ENCODE measurements at places on chromosomes 3 and 15.

- DNase-seq: no peak
Measured at GRCh38 chr3:933326-933725, 159.5 kb upstream of the CNTN6 start.

- no peak for DNase-seq
Measured at GRCh38 chr3:99319961-99320360, 318.4 kb upstream of the COL8A1 start.

GRCh38 chr15:65942436-65942835, 73.1 kb downstream of the RAB11A start:
- no peak for DNase-seq

DNA sequence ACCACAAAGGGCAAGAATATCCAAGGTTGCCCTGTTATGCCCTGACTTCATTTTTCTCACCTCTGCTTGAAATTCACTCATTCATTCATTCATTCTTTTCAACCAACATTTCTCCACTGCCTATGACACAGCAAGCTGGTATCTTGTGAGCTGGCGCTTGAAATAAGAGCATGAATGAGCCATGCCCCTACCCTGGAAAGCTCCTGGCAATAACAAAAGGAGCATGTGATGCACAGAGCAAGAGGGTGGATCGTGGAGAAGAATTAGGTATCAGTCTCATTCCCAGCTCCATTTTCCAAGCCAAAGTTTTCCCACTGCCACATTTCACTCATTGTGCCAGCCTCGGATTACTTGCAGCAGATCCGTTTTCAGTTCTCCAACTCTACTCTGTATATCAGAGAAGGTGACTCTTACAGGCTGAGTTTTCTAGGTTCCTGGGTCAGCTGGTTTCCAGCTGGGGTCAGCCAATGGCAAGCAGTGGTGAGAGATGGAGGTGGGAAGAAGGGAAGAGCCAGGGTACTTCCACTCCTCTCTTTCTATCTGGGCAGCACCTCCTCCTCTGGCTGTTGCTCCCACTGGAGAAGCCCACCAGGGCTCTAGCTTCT, 144.8 kb downstream of the SUCLG2 start:
- DNase-seq: no peak

DNA sequence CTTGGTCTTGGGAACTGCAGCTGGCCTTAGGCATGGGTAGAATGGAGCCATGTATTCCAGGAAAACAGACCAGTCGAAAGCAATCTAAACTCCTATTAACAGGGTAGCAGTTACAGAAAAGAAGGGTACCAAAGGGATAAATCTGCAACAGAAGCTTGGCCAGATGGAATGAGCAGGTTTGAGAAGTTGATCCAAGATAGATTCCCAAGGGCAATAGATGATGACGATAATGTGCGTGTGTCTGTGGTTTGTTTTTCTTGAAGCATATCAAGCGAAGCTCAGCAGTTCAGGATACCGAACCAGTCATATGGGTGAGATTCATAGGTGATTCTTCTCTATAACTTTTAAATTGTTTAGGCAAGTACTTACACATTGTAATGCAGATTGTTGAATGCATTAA, 203.8 kb upstream of the SEMA6D start:
- DNase-seq: no peak

DNA sequence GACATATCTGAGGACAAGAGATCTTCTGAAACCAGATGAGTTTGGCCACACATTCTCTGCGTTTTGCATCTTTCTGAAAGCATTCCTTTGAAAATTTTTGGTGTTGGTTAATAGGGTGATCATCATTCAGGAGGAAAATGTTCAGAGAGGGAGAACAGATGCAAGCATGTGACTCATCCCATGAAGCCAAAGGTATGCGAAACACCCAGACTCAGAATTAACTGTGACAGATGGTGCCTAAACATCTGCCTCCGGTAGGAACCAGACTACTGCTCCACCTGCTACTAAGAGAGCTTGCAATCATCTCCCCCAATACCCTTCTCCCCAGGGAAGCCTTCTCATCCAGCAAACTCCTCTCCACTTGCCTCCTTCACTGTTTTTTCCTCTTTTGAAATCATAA, 46.2 kb downstream of the TRIM69 start:
- DNase-seq: no peak

GRCh38 chr15:48888836-48889235, 10.9 kb downstream of the EID1 start:
- no peak for DNase-seq

GRCh38 chr3:53109190-53109589, 21.0 kb downstream of the RFT1 start:
- DNase-seq: peak; percentile 31

DNA sequence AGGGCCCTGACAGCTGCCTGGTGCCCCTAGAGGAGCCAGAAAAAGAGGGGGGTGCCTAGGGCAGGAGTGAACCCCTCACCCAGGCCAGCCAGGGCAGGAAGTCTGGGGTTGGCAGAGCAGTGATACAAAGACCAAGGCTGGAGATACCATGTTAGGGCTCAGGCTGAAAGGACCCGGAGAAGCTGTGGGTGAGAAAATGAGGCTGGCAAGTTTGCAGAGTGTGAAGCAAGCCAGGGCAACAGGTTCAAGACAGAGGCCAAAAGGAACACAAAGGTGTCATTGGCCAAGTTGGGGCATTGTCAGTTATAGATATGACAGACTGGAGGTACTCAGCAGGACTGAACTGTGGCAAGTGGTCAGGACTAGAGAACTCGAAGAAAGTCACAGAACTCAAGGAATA, 40.6 kb upstream of the IREB2 start:
- no peak for DNase-seq

GRCh38 chr15:57298204-57298603, 78.1 kb upstream of the CGNL1 start:
- no peak for DNase-seq

DNA sequence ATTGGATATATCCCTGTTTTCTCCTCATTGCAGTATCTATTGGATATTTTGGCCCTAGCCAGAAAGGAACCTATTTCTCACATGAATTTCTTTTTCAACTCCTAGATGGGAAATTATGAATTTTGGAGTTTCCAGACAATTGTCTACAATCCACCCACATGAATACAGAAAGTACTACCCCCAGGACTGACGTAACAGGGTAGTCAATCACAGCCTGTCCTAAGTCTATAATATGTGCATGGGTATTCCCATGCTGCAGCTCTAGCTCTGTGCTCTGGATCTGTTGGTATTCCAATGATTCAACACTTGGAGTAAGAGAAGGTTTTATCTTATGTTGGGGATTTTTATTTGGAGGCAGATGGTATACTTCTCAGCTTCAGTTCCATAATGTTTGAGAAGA, 393.1 kb upstream of the ARRDC4 start:
- DNase-seq: no peak

GRCh38 chr15:52518487-52519371, 10.0 kb downstream of the MYO5A start:
- DNase-seq: no peak

DNA sequence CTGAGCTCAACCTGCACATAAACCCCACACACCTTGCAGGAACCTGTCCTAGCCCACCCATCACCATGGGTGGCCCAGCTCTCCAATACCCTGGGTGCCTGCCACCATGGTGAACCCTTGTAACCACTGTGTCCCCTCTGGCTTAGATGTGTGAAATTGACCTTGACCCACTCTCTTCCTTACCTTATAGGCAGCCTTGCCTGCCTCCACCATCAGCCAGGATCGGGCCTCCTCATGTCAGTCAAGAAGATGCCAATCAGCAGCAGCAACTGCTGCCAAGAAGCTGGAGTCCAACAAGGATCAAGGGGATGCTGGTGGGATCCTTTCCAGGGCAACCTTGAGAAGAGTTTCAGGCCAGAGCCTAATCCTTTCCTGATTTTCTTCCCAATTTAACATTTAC, 8.8 kb upstream of the CYP11A1 start:
- DNase-seq: no peak

- no peak for DNase-seq
Measured at GRCh38 chr15:34883042-34883441, 86.5 kb downstream of the AQR start.

DNA sequence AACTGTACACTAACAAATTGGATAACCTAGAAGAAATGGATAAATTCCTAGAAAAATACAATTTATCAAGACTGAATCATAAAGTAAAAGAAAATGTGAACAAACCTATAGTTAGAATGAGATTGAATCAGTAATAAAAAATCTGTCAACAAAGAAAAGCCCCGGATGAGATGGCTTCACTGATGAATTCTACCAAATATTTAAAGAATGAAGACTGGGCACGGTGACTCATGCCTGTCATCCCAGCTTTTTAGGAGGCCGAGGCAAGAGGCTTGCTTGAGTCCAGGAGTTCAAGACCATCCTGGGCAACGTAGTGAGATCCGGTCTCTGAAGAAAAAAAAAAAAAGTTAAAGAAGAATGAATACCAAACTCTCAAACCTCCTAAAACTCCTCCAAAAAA, 17.7 kb upstream of the AP4E1 start:
- no peak for DNase-seq

- no peak for DNase-seq
Measured at GRCh38 chr3:159882367-159882766, 106.3 kb upstream of the IL12A start.

DNA sequence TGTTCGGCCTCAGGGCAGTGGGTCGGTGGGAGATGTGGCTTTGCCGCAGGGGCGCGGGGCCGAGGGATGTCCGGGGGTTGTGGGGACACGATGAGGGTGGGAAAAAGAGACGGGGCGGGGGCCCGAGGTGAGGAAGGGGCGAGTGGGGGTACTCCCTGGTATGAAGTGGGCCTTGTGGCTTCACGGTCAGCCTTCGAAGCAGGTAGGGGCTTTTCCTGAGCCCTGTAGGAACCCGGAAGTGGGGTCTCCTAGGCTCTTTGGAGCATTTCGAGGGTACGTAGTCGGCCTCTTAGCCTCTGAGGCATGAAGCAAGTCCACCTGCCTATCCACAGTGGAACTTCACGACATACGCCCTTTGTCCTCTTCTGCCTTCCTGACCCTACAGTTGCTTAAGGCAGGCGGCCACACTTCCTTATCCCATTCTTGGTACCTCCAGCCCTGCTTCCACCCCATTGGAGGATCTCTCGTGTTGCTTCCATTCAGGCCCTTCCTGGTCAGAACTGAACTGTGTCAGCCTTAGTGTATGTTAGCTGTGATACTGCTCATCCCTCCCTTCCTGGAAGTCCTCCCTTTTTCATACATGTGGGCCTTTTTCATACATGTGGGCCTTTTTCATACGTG, 389 bp downstream of the ARPC4 start:
- peak; percentile 20 for DNase-seq

GRCh38 chr3:124057420-124057819, 65.5 kb upstream of the ROPN1 start:
- no peak for DNase-seq

- DNase-seq: no peak
Measured at GRCh38 chr15:96187341-96188305, 142.9 kb upstream of the NR2F2 start.

DNA sequence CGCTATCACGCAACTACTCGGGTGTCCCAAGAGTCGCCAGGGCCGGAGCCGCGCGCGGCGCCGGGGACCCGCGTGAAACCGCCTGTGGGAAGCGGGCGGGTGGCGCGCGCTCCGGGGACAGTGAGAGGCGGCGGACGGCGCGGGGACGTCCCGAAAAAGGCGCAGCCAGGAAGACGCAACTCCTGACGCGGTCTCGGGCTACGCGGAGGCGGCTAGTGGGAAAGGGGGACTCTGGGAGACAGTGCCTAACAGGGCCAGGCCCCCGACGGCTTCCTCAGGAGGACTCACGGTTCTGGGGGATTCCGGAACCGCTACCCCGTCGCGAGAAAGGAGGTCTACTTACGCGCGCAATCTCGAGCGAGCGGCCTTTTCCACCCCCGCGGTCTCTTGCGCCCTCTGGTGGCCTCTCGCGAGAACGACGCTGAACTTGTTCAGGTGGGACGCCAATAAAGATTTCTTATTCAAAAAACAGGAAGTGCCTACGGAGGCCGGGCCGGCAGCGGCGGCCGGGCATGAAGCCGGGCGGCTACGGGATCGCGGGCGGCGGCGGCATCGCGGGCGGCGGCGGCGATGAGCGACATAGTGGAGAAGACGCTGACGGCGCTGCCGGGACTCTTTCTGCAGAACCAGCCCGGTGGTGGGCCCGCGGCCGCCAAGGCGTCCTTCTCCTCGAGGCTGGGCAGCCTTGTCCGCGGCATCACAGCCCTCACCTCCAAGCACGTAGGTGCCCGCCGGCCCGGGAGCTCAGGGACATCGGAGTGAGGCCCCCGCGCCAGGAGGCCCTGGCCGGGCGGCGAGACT, at the start of gene AP4E1:
Gene AP4E1, plus strand, starts transcription at position 475 of the 801 bp plus-strand sequence. Its CDS starts 96 bp downstream, at position 571.
- peak; percentile 95 for DNase-seq

- no peak for DNase-seq
Measured at GRCh38 chr3:2958551-2958950, 151.6 kb downstream of the IL5RA start.

- no peak for DNase-seq
Measured at GRCh38 chr3:106848099-106848498, 529.1 kb upstream of the CCDC54 start.

DNA sequence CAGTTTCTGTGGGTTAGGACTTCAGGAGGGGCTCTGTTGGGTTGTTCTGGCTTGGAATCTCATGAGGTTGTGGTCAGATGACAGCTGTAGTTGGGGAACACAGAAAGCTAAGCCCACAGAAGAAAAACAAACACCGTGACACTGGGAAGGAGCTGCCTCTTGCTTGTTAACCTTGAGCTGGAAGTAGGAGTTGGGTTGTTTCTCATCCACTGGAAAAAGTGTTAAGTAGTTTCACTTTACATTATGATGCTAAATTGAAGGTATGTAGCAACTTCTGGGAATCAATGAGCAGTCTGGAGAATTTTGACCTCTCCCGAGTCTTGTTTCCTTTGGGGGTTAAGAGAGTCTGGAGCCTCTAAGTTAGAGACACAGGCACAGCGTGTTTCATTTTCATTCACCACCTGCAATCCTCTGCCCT, 20.4 kb downstream of the HACD3 start:
- DNase-seq: no peak

DNA sequence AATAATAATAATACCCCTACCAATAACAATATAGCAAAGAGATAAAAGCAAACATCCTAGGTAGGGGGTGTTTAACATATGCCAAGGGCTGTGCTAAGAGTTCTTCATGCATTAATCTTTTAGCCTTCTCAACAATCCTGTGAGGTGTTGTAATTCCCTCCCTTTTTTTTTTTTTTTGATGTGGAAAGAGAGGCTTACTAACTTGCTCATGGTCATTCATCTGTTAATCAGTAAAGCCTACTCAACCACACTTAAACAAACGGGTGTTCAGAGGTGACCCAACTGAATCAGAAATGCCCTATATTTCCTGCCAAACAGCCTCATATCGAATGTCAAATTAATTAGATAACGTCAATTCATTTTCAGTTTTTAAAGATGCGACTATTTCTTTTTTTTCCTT, 232.1 kb downstream of the CTNNB1 start:
- no peak for DNase-seq

- no peak for DNase-seq
Measured at GRCh38 chr15:89095073-89095472, 6.8 kb downstream of the ABHD2 start.

DNA sequence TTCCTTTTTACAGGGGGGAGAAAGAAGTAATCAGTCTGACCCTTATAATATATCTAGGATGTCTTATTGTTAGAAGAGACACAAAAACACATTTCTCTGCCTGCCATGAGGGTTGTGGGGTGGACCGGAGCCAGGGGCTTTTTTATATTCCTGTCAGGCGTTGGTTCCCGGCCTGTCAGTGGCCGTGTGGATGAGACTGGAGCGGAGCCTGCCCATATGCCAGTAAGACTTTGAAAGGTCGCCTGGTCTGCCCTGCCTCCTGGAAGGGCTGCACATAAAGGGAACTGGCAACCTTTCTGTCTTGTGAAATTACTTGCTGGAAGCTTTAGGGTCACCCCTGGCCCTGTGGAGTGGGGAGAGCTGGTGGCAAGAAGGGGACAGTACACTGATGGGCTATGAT, 34.7 kb downstream of the MAP3K13 start:
- no peak for DNase-seq

GRCh38 chr3:186368176-186368575, 6.1 kb upstream of the DGKG start:
- no peak for DNase-seq

Measured in CD4-positive, alpha-beta T cell treated with Interleukin-15 for 4 hours (primary cell).